NCI-H460 (cell line): ENCODE measurements at places on chromosomes 7 and 10. TPM values are rescaled to one million over a fixed set of nuclear protein-coding genes. Genes with fewer than 3 reads are reported as not detected.

DNA sequence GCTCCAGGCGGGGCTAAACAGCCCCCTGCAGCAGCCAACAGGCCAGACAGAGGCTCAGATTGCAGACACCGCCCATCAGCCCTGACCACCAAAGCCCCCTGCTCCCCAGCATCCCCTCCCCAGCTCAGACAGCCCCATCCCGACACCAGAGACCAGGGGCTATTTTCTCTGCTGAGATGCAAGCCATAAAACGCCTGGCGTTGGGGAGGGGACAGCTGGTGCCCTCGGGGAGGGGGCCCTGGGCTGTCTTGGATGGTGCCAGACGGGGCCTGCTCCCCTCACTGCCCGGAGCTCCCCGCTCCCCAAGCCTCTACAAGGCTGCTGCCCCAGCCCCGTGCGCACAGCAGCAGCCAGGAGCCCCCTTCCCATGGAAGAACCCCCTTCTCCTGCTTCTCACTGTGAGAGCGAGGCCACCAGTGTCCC, 31.8 kb downstream of the GET4 start:
- DNase-seq: no peak

DNA sequence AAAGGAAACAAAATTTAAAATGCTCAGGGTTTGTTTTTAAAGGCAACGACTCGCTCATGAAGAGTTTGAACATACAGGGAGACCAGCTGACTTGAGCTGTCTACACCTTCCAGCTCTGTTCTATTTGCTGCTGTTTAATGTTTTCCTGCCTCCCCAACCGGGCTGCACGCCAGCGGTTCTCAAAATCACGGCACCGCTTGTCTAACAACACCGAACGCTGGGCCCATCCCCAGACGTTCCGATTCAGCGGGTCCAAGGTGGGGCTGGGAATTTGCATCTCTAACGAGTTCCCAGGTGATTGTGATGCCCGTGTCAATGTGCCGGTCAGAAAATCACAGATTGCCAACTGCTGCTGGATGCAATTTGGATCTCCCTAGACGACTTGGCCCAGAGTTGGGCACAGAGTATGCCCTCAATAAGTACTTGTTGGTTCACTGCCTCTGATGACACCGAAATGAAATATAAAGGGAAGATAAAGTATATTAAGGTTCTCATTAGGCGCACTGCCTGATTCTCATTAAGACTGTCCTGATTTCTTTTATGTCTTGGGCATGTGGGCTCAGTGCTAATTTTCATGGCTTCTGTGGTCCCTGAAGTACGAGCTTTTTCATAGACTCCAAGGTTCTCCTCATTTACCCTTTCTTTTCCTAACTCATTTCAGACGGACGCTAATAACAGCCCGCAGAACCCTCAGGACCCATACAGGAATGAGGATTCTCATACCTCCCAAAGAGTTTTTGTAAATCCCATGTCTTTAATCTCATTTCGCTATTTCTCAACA, 28.5 kb downstream of the CELF2 start:
- no peak for DNase-seq

DNA sequence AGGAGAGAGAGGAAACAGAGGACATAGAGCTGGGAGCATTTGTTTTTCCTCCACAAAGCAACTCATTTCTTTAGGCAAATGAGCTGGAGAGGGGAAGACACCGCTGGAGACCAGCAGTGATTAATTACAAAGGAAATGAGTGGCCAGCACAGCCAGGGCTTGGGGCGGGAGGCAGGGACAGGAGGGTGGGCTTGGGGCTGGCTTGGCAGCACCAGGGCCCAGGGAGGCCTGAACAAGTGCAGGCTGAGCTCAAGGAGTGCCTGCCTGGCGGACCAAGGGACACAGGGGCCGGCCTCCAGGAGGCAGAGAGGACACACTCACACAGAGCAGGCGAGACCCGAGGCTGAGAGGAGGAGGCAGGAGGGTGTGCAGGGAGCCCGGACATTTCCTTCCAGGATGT, 149.0 kb upstream of the UNC5B start:
- no peak for DNase-seq

DNA sequence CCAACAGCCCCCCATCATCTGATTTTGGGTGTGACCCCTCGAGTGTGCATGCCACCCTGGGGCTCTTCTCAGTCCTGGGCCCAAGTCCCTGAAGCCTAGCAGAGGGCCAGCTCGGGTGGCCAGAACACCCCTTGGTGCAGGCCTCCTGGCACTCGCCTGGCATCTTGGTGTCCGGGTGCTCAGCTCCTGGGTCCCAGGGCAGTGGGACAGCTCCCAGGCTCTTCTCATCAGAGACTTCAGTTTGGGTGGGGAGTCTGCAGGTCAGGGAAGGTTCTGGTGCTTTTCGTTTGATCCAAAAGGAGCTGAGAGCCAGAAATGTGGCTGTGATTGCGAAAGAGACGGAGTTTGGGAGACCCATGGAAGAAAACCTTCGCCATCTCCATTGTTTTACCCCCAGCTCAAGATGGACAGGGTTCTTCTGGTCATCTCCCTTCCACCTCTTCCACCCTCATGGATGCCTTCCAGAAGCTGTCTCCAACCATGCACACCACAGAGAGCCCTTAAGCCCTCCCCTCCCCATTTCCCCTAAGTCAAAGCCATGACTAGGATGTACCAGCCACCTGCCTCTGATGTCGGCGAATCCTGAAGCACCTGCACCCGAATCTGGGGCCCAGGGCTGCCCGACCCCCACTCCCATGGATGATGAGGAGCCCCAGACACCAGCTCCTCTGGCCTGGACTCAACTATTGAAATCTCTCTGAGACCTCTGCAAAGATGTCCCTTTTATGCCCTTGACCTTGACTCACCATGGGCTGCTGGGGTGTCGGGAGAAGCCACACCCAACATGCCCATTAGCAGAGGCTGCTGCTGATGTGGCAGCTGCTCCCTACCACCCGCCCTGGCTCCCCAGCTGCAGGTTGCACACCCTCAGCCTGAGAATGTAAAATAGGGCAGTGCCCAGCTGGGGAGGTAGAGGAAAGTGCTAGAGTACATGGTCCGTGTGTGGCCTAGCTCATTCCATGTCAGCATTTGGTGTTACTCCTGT, 55.3 kb downstream of the ADCYAP1R1 start:
- DNase-seq: no peak

The CLDN12 gene
- total RNA-seq: 39.9 and 45.3 TPM in 2 replicates

DNA sequence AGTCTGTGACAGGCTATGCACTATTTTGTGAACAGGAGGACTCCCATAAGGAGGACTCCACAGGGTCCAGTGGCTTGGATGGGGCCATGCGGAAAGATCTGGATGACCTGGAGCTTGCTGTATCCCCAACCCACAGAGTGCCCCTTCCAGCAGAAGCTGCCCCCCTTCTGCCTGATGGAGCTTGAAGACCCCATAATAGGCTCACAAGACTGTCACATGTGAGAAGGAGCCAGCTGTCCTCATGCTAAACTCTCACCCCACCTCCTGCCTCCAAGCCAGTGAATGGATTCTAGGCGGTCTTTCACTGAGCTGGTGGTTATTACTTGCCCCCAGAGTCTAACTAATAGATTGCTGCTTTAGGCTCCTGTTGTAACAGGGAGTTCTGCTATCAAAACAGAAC, 79.1 kb downstream of the XRCC2 start:
- DNase-seq: no peak

GRCh38 chr7:74287303-74288033, 1.7 kb upstream of the CLIP2 start:
- no peak for DNase-seq

GRCh38 chr7:69654381-69654780, 56.1 kb downstream of the AUTS2 start:
- DNase-seq: peak; percentile 19

The HECW1 gene
- 21.6 and 24.7 TPM in 2 replicates for total RNA-seq

- DNase-seq: no peak
These were observed 465.1 kb upstream of the ADARB2 start for GRCh38 chr10:2202401-2202800.

DNA sequence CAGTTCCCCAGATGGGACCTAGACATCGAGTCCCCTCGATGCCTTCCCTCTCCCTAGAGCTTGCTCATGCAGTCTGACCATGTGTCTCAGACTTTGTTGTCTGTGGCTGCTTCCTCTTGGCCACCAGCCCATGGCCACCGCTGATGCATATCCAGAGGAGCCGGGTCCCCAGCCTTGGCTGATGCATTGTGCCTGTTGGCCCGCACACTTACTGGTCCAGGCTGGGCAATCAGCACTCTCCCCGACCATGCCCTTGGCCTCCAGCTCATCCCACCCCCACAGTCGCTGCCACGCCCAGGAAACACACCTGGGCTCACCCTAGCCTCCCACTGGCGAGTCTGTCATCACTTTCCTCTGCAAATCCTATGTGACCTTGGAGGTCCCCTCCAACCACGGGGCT, 10.1 kb downstream of the NPC1L1 start:
- no peak for DNase-seq

DNA sequence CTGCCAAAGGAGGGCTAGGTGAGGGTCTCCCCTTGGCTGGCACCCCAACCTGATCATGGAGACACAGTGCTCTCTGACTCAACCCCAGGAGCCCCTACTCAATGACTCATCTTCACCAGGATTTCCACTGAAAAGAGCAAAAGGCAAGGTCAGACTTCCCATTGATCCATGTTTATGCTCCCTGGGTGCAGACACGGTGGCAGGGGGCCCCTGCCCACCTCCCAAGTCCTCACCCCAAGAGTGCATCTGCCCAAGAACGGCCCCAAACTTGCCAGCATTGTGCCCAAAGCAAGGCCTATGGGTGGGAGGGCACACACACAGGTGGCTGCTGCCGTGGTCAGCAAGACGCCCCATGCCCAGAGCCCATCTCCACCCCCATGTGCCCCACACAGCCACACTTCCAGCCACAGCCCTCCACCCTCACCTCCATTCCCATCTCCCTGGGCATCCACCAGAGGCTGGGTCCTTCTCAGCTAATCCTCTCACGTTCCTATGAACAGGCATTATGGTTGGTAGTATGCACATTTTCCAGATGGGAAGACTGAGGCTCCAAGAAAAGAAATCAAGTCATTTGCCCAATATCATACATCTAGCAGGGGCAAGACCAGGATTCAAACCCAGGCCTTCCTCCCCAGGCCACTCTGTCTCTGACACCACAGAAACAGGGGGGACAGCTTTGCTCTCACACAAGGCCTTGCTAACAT, 31.3 kb downstream of the FAM53B start:
- no peak for DNase-seq

The ZNF239 gene
- 11.3 and 11.5 TPM in 2 replicates for total RNA-seq

- no peak for DNase-seq
These were observed 440.3 kb downstream of the POM121L12 start for GRCh38 chr7:53475776-53476175.

The DGKB gene
- total RNA-seq: 0.02 TPM in 1 of 2 replicates, not detected in the other

The STEAP4 gene
- 0.10 and 0.29 TPM in 2 replicates for total RNA-seq

- no peak for DNase-seq
These were observed 59.1 kb downstream of the CSTF2T start for GRCh38 chr10:51640120-51640819.

The UNCX gene
- total RNA-seq: not detected in 2 replicates

- no peak for DNase-seq
These were observed 26.4 kb downstream of the RAB11FIP2 start for GRCh38 chr10:118020365-118020764.

DNA sequence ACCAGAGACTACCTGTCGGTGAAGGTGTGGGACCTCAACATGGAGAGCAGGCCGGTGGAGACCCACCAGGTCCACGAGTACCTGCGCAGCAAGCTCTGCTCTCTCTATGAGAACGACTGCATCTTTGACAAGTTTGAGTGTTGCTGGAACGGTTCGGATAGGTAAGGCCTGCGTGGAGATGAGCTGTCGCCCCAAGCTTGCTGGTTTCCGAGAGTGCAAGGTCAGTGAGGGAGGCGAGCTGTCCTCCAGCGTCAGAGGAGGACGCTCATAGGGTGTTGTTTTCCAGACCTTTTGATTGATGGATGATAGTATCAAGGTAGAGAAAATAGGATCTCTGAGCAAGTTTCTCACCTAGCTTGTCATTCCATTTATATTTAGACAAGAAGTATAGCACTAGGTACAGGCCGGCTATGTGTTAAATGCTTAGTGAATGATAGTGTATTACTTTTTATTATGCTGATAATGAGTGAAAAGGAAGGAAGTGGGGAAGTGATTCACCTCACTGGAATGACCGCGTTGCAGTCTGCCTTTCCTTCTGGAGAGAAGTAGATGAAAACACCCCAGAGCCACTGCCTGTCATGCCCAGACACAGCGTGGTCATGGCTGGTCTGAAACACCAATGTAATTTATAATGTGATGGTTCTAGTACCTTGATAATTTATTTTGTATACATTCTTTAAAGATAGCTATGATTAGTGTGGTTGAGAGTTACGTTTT, 33.9 kb downstream of the BNIP3 start:
- peak; percentile 35 for DNase-seq

GRCh38 chr10:71132321-71132810, 80.0 kb upstream of the UNC5B start:
- no peak for DNase-seq

DNA sequence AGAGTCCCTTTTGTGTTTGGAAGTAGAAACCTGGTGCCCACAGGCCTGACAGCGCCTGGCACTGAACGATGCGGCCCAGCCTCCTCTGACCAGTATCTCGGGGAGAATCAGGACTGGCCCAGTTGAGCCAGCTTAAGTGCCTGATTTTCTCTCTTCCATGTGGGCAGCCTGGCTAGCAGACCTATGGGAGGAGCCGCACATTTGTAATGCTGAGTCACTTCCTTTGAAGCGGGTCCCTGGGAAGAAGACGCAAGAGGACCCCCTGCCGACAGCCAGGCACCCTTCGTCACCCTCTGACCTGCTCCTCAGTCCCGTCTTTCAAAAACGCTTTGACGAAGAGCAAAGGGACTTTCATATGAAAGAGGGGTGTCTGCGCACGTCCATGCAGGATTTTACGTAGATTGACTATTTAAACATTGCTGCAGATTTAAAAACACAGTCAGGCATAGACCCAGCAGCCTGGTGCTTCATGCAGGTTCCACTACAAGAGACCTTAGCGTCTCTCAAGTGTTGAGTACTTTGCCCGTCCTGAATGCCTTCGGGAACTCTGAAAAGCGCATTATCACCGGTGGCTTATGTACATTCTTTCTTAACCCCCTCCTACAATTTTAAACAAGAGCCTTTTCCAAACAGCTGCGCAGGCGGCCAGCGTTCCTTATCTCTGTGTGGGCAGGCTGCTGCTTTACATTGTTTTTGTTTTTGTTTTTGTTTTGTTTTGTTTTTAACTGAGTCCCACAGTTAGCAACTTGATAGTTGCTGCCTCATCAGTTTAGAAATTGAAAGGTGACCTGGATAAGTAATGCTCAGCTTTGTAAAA, 36.5 kb upstream of the AP5Z1 start:
- DNase-seq: peak; percentile 96

The CPED1 gene
- 14.8 and 17.0 TPM in 2 replicates for total RNA-seq
